RCC 7860 (cell line): ENCODE measurements at places on chromosomes 3 and 15.

DNA sequence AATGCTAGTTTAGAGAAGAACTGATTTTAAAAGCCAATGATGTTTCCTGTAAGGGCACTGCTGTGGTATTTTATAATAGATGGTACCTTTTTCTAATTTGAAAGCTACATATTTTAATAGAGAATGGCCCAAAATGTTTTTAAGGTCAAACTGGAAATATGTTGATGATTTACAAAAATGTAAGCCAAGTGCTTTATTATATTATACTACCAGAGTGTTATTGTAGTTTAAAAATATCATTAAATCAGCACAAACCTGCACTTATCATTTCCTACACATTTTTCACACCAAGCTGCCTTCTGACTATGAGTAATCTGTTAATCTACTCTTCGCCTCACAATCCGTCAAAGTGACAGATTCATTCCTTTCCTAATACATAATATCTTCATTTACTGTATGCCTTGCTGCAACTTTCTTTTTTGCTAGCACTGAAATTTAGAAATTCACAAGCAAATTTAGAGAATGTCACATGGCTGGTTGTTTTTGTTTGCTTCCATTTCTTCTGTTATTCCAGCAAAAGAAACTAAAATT, 126.4 kb upstream of the FAM3D start:
- DNase-seq: no peak

GRCh38 chr3:108209579-108209978, 12.6 kb downstream of the IFT57 start:
- DNase-seq: no peak

DNA sequence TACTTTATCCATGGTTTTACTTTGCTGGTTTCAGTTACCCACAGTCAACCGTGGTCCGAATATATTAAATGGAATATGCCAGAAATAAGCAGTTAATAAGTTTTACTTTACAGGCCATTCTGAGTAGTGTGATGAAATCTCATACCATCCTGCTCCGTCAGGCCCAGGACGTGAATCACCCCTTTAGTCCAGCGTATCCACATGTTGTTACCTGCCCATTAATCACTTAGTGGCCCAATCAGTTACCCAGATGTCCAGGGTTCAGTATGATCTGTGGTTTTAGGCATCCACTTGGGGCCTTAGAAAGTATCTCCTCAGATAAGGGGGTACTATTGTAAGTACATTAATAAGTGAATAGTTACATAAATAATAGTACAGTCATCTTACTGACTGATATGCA, 88.0 kb downstream of the TTBK2 start:
- DNase-seq: peak; percentile 68

GRCh38 chr3:71025516-71025915, 558.0 kb downstream of the FOXP1 start:
- no peak for DNase-seq

GRCh38 chr15:64149893-64150578, 1.5 kb upstream of the SNX22 start:
- DNase-seq: no peak

GRCh38 chr15:101175401-101175800, 76.4 kb downstream of the CHSY1 start:
- no peak for DNase-seq

DNA sequence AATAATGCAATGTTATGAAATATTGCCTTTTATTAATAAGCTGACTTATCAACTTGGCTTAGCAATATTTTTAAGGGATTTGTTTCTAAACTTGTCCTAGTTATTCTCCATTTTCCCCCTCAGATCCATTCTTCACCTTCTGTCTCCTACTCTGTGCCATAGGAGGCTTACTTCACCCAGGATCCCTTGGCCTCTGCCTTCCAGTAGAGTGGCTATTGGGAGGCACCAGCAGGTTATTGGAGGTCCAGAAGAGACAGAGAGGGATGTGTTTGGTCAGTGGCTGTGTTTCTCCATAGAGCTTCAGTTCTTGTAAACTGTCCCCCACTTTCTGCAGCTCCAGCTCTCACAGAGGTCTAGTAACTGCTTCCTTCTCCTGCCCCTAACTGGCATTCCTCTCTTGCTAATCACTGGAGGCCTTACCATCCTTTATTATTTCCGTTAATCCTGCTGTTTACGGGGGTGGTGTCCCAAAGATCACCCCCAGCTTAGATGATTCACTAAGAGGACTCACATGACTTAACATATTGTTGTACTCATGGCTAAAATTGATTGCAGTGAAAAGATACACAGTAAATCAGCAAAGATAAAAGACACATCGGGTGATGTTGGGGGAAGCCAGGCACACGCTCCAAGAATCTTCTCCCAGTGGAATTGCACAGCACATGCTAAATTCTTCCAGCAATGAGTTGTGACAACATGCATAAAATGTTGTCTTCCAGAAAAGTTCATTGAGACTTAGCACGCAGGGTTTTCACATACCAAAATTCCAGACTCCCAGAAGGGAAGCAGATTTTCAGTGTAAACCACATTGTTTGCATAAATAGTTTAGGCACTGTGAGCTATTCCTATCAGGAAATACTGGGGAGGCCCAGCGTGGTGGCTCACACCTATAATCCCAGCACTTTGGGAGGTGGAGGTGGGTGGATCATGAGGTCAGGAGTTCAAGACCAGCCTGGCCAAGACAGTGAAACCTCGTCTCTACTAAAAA, 67.5 kb downstream of the RPL22L1 start:
- peak; percentile 94 for DNase-seq

DNA sequence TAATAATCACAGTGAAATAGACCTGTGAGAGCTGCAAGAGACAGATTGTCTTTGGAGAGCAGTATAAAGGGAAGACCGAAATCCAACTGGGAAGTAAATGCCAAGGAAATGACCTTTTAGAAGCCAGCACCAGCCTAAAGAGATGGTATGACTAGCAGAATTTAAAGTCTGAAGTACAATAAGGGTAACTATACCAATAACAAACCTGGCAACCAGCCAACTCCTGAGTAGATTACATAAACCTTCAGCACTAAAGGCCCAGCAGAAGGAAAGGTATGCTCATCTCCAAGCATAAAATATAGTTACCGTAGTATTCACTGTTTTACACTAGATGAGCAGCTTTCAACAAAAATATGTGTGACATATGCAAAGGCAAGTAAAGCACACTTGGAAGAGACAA, 155.1 kb upstream of the SATB1 start:
- DNase-seq: no peak

DNA sequence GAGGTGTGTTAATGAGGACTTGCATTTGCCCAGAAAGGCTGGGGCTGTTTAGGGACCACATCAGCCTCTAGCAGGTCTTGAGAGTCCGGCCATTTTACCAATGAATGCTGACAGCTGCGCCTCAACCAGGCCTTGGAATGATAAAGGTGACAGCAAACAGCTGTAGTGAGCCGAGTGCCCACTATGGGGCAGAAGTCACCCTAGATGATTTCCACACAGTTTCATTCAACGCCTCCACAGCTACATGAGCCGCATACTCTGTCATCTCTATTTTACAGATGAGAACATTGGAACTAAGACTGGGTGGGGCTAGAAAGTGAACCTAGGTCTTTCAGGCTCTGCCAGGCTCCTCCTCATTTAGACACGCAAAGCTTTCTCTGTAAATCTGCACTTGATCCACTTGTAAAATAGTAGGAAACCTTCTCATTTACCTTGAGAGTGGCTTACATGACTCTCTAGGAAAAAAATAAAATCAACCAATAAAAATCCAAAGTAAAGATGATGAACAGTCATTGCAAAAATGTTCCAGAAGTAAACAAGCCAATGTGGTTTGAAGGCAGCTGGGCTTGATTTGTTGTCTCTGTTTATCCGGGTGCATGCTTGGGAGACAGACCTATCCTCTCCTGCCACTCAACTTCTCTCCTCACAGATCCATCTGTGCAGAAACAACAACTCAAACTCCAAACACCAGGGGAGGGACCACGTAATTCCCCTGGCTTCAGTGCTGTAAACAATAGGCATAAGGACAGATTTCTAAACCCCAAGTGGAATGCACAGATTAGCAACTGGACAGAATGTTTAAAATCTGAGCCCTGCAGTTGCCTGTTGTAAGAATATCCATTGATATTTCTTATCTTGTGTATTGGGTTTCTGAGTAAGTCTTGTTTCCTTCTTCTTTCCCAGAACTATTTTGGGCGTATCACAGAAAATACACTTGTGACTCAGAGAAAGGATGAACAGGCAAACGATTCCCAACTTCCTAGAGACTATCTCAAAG, 31.5 kb upstream of the LDHAL6B start:
- DNase-seq: peak; percentile 61

- DNase-seq: no peak
These were observed 246.9 kb upstream of the LRTM1 start for GRCh38 chr3:55174747-55175146.

DNA sequence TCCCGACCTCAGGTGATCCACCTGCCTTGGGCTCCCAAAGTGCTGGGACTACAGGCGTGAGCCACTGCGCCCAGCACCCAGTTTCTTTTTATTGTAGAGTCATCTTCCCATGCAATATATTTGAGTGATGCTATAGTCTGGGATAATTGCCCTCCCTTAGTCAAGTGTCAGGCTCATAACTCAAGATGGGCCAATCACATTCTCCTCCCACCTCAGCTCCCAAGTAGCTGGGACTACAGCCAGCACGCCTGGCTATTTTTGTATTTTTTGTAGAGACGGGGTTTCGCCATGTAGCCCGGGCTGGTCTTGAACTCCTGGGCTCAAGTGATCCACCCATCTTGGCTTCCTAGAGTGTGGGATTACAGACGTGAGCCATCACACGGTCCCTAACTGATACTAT, 15.2 kb upstream of the PTPN9 start:
- no peak for DNase-seq

GRCh38 chr15:90872486-90873184, 4.2 kb downstream of the FURIN start:
- peak; percentile 54 for DNase-seq

GRCh38 chr3:66396888-66397287, 103.9 kb downstream of the LRIG1 start:
- no peak for DNase-seq

GRCh38 chr3:15367059-15367458, 34.7 kb upstream of the SH3BP5 start:
- no peak for DNase-seq

DNA sequence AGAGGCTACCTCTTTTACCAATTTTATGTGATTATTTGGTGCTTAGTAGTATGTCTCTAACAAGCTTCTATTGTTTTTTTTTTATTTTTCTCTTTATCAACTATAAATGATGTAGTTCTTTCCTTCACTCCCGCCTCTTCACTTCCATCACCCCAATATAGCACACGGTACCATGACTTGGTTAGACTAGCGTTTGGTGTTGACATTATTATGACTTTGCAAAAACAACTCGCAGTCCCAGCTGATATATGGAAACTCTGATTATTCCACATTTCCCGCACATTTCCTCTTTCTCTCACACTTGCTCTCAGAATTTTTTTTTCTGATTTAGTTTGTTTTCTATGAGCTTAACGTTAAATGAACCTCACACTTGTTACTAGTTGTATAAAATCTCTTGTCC, 162.2 kb downstream of the GREM1 start:
- DNase-seq: no peak

GRCh38 chr3:70606018-70606417, 293.6 kb upstream of the MDFIC2 start:
- no peak for DNase-seq
